ENCODE measurements at places on chromosomes 6 and 20.

DNA sequence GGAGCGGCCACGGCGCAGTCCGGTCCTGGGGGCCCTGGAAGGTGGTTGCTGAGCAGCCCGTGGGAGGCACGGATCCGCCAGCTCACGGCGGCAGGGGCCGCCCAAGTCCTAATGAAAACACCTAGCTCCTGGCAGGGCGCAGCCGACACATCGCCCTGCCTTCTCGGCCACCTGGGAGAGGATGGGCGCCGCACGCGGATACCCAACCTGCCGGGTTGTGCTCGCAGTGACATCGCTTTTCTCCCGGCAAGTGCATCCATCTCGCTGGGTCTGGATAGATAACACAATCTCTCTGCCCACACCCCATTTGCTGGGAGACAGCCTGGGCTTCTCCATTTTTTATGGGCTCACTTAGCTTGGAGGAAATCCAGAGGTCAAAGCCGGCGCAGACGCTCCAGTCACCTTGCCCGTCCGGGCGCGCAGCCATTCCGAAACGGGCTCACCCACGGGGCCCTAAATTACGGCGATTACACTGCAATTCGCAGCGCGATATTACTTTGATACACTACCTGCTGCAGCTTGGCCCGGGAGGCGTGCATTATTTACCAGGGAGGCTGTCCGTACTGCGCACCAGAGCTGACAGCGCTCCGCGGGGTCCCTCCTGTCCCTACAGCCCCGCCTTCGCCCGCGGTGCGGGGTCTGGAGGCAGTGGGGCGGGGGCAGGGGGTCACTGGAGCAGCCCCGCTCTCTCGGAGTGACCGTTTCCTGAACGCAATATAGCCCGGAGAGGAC, 36.2 kb upstream of the CCDC167 start:
- no peak for DNase-seq

DNA sequence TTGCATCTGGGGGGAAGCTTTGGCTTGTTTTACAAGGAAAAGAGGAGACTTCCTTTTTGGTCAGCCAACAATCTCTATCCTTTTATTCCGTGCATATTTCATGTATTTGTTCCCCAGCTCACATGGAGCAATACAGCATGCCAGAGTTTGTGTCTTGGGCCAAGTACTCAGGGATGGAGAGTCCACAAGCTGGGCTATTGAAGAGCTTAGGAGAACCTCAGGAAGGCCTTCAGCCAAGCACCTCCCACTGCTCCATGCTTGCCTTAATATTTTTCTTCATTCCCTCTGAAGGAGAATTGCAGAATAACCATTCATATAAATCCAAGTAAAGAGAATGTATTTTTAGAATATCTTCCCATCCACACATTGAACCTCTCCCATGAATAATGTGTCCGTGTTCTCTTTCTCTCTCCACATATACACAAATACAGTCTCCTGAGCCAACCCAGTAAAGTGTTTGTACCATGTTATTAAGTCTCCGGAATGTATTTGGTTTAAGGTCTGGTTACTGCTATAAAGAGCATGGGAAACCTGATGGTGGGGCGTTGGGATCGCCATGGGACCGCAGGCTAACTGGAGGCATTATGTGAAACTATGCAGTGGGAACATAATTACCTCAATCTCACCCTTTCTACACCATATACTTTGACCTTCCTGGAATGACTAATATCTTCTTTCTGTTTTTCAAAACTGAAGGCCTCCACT, 3.0 kb downstream of the LAMA4 start:
- DNase-seq = peak; percentile 79

DNA sequence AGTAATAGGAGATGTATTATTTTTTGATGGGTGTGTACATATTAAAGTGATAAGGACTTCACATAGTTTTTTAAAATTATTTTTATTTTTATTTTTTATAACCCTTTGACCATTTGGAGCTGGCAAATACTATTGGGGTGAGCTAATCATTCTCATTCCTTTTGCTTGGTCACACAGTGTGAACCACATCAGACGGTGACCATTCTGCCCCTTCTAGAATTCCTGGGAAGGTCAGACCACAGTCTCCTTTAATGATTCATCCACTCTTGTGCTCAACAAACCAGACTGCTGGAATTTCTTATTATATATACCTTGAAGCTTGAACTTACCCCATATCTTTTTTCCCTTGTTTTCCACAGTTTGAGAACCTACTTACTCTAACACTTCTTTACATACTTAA, 23.9 kb upstream of the PRL start:
- no peak for DNase-seq

- DNase-seq = no peak
These were observed 11.6 kb downstream of the LAMA5 start for GRCh38 chr20:62355516-62355877.

DNA sequence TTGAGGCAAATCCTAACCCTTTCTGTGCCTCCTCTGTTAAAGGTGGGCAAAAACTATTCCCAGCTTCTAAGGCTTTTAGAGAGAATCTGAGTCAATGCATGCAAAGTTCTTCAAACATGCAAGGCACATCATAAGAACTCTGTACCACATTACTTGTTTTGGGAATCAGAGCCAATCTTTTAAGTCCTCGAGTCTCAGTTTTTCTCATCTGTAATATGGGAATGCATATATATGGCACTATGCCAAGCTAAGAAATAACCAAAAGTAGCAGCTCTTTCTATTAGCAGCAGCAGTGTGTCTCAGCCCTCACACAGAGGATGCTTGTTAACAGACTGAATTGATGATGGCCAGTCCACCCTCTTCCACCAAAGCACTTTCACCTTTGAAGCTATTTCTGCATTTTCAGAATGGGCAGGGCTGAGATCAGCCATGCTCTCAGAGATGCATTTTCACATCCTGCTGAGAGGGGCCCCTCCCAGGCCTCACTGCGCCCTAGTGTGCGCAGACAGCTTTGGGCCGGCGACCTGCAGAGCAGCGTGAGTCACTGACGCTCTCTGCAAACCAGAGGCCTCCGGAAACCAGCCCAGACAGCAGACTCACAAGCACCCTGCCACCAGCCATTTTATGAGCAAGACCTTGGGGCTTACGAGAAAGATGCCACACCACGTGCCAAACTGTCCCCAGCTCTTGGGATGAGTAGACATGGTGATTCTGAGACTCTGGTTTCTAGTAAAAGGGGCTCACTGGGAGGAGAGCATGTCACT, 138.0 kb downstream of the NFATC2 start:
- no peak for DNase-seq

DNA sequence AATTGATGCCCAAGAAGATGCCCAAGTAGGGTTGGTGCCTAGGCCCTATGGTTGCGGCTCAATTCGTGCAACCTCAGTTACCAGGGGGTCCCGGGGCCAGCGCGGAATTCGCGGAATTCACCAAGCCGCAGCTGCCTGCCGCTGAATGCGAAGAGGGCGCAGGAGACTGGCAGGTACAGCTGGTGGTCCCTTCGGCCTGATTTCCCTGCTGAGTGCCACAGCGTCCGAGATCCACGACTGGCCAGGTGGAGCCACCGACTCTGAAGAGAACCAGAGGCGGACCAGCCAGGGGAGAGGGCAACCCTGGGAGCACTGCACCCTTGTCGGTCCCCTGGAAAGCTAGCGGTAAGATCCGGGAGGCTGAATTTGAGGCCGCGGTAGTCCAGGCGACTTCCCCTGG, 6.8 kb upstream of the TFAP2D start:
- DNase-seq = no peak

GRCh38 chr6:89888871-89889270, 5.4 kb upstream of the GJA10 start:
- no peak for DNase-seq

GRCh38 chr6:20868397-20869096, 334.3 kb downstream of the CDKAL1 start:
- DNase-seq = no peak

GRCh38 chr20:56720620-56721213, 91.6 kb downstream of the TFAP2C start:
- no peak for DNase-seq

DNA sequence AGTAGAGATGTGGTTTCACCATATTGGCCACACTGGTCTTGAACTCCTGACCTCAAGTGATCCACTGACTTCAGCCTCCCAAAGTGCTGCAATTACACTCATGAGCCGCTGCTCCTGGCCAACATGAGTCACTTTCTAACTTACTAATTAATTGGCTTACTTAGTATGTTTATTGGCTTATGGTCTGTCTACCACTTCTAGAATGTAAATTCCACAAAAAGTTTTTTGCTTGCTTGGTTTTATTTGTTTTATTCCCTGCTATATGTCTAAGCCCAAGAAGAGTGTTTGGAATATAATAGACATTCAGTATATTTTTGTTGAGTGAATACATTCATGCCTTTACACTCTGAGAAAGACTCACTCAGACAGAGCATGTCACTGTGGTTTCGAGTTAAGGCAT, 86.0 kb downstream of the SAMD3 start:
- no peak for DNase-seq

GRCh38 chr20:61760321-61760720, 305.4 kb downstream of the TAF4 start:
- DNase-seq = no peak

DNA sequence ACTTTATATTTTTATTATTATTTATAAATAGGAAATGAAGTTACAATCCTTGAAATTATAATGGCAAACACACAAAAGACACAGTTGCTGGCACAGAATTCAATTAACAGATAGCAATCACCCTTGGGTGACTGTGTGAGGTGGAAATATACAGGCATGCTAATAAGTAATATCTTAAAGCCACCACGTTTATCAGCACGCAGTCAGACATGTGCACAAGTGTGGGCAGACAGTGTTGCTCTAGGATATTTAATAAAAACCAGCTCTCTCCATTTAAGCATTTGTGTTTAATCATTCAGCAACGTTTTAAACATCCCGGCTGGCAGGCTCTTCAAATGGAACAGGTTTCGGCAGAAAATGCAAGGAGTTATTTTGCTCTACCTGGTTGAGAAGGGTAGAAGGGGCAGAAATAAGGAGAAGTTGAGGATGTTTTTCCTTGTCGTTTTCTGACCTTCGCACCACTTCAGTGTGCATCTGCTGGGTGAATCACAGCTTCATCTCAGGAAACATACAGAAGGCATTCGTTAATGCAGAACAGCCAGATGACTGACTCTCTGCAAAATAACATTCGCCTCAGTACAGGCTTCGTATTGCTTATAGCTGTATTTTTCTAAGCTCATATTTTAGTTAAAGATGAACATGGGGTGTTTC, 585.1 kb downstream of the QKI start:
- DNase-seq = no peak

DNA sequence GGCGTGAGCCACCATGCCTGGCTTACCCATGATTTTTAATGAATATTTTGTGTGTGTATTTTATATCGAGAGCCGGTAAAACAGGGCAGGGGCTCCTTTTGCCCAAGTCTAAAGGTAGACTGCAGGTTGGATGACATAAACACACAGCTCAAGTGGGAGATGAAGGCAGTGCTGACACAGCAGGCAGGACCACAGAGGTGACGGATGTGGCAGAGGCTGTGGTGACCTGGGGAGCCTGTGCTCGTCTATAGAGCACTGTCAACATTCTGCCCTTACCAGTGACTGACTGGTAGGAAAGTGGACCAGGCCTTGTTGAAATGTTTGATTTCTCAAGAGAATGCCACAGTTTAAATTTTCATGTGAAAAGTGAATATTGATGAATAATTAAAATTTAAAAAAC, 137.5 kb downstream of the ZFP64 start:
- DNase-seq = no peak

DNA sequence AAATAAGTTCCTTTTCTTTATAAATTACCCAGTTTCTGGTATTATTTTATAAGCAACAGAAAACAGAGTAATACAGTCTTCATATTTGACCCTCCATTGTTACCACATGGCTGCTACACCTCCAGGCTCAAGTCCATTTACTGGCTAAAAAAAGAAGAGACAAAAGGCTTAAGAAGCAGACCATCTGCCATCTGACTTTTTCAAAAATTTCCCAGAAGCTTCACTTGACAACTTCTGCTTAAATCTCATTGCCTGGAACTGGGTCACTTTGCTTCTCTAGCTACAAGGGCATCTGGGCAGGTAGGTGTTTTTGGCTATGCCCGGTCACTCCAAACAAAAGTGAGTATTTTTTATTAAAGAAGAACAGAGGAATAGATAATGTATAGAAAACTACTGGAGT, 118.0 kb downstream of the GRM1 start:
- DNase-seq = no peak

- no peak for DNase-seq
These were observed 139.8 kb downstream of the BACH2 start for GRCh38 chr6:90156861-90157260.

DNA sequence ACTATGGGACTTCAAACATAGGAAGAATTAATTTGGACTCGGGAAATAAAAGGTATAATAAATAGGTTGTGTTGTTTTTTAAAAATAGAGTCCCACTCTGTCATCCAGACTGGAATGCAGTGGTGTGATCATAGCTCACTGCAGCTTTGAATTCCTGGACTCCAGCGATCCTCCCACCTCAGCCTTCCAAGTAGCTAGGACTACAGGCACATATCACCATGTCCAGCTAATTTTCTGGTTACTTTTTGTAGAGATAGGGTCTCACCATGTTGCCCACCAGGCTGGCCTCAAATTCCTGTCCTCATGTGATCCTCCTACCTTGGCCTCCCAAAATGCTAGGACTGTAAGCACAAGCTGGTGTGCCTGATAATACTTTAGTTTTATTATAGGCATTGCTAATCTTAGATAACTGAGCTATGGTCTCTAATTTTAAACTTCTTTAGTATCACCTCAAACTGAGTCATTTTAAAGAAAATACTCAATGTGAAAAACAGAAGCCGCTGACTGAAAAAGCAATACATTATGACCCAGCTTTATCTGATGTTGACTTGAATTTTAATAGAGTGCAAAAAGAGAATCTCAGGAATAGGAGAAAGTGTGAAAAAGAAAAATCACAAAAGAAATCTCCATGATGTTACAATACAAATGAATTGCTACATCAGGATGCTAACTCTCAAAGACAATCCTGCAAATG, 251.0 kb downstream of the RNGTT start:
- DNase-seq = no peak

DNA sequence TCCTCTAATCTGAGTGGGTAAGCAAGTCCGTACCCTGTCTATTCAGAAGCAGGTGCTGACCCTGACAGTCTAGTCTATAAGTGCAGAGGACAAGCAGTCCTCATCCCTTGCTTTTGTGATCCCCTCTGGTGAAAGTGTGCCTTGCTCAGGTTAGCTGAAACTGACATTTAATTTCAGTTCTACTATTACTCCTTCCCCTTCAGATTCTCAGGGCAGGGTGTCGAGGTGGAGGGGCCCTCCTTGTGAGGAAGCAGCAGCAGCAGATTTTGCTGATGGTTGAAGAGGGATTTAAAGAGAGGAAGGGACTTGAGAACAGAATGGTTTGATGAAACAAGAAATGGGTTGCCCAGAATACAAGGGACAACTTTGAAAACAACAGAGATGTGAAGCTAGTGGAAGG, 309.3 kb downstream of the CLIC5 start:
- DNase-seq = no peak

GRCh38 chr6:127299522-127300240, 33.0 kb downstream of the RNF146 start:
- DNase-seq = no peak

DNA sequence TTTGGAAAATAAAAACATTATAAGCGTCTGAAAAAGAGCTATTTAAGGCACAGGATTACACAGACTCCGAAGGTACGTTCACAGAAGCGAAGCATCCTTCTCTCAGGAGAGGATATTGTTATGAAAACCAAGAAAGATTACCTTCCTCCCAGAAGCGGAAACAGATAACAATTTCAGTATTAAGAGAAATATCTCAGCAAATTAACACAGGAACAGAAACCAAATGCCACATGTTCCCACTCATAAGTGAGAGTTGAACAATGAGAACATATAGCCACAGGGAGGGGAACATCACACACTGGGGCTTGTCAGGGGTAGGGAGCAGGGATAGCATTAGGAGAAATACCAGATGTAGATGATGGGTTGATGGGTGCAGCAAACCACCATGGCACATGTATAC, 109.7 kb downstream of the CDK19 start:
- no peak for DNase-seq

GRCh38 chr6:27809939-27810767, 102.0 kb downstream of the OR2B2 start:
- DNase-seq = no peak
